ENCODE measurements at places on chromosomes 16 and 17.

DNA sequence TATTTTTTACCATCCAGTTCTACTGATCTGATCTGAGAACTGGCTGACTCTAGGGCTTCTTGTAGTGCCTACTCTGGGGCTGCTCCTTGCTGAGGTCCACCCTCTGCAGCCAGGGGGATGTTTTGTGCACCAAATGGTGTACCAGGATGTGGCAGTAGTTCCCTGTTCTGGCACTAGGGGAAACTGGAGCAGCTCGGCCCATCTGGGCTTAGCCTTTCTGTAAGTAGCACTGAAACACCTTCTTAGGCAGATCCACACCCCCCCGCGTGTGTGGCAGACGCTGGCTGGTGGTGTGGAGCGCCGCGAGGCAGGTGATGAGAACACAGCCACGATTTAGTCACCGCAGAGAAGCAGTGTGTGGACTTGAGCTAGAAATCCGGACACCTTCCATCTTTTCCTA lies 17.0 kb downstream of the DUSP14 start:
- no peak for DNase-seq

DNA sequence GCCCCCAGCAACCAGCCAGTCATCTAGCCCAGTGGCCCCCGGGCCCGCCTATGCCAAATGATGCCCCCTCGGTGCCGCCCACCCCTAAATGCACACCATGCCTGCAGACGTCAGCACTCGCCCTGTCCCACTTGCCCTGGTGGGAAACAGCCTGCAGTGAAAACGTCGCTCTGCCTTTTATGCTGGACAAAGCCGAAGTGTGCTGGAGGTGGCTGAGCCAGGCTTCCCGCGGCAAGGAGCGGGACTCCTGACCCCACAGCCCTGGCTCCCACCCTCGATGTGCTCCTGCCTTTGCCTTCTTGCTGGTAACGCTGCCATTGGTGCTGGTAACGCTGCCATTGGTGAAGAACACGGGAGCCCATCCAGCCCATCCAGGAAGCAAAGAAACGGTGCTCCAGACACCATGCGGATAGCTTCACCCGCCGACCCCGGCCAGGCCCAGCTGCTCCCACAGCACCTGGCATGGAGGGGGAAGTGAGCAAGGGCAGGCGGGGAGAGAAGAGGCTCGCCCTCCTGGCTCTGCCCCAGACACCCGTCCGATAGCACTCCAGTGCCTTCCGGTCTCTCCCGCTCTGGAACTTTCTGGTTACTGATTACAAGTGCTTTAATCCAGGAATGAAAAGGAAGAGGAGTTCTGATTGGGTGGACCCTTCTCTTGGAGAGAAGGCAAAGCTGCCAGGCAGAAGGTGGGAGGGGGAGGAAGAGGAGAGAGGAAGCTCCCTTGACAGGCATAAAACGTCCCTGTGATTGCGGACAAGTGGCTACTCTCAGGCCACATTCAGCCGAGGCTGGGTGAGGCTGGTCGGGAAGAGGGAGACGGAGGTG lies 4.0 kb upstream of the BAIAP2 start:
- DNase-seq = peak; percentile 52

GRCh38 chr17:13311306-13311705 lies 290.4 kb downstream of the HS3ST3A1 start:
- DNase-seq = no peak

DNA sequence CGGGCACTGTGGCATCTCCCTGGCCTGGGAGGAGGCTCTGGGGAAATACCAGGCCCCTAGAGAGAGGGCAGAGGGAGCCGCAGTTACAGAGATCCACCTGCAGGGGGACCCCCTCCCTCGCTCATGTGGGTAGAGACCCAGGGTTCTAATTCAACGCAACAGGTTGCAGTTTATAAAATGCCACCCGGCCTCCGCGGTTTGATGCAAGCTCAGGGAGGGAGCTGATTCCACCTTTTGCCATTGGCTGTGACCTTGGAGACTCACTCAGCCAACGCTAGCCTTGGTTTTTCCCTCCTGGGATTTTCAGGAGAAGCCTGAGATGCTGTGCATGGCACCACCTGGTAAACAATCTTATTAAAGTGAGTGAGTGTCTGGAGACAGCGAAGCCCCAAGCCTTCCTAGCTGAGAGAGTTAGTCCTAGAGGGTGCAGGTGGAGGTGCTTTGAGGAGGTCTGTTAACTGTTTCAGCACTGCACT lies 12.1 kb downstream of the TTLL6 start:
- DNase-seq = peak; percentile 55

GRCh38 chr17:56449176-56449575 lies 144.3 kb upstream of the NOG start:
- DNase-seq = no peak

DNA sequence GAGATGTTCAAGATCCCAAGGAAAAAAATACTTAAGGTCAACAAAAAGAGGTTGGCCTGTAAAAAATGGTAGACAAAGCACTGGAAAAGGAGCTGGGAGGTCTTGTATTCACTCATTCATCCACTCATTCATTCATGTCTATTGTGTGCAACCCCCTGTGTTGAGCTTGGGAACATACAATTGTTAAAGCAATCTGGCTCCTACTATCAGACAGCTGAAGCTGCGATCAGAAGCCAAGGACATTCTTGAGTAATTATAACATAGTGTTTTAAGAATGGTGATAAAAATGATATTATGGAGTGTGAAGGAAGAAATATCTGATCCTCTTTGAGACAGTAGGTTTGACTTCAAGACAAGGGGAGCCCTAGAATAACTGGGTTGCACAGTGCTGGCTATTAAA lies 693.4 kb downstream of the TOX3 start:
- DNase-seq = no peak
